ENCODE measurements at places on chromosomes 16 and 17.

DNA sequence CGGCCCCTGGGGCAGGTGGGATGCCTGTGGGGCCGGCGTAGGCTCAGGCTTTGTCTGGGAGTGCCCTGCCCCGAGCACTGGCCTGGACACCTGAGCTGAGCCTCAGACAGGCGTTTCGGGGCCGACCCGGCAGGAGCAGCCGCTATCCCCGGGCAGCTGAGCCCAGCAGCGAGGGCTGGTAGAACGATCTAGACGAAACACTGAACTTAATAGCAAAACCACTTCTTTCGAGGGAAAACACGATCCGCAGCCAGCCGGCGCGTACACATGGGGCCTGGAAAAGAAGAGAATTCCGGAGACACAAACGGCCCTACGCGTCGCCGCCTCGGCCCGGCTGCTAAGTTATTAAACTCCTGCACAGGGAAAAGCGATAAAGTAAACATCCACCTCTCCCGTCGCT is 22.0 kb upstream of the SSTR5 start:
- no peak for DNase-seq

DNA sequence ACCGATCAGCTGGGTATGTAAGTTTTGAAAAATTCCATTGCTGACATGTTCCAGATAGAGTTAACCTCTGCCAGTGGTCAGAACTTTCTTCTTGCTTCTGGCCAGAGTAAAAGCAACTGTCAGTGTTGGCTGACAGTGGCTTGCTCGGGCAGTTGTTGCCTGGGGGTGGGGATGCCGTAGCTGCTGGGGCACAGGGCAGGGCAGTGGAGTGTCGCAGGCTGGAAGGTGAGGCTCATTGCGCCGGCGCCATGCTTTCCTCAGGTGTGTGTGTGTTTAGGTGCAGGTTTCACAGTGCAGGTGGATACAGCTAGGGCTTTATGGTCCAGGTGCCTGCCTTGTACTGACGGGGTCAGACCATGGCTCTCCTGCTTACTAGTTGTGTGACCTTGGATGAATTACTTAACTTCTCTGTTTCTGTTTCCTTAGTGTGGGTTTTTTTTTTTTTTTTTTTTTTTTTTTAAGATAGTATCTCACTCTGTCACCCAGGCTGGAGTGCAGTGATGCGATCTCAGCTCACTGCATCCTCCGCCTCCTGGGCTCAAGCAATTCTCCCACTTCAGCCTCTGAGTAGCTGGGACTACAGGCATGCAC is 156.4 kb downstream of the SNX29 start:
- DNase-seq: no peak

DNA sequence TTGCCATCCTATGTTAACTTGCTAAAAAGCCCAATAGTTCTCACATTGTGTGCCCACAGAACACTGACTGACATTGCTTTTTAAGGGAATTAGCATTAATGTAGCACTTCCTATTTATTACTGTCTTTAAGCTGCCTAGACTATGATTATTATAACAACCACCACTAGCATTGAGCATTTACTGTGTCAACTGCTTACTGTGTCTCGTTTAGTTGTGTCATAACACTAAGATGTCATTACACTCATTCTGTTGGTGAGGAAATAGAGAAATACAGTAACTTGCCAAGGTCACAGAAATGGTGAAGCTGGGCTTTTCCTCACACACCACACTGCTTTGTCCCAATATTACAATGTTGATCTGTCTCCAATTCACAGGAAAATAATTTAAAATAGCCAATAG is 30.2 kb downstream of the TRIM25 start:
- no peak for DNase-seq

GRCh38 chr17:42428141-42428944 is 5.3 kb upstream of the CAVIN1 start:
- DNase-seq: peak; percentile 99

DNA sequence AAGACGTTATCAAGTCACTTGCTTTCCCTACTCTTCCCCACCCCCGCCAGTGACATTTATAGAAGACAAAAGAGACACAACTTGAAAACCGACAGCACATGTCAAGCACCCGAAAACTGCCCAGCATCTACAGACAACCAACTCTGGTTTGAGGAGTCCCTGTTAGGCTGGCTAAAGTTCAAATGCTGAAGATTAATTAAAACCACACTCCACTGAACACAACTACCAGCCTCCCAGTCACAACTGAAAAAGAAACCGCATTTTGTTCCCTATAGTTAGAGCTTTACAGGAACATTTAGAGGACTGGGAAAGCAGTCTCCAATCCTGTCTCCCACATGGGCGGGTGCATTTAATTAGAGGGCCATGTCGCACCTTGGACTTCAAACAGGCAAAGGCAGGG is 73.0 kb upstream of the COX10 start:
- no peak for DNase-seq

- DNase-seq: no peak
Observed at GRCh38 chr16:4746215-4746614, 11.9 kb downstream of the DNAAF8 start.

Data from cardiac fibroblast (primary cell).